ENCODE measurements at places on chromosomes 5 and 9.
A peak's percentile ranks its signal among the peaks of the same experiment; 100 is the strongest.

DNA sequence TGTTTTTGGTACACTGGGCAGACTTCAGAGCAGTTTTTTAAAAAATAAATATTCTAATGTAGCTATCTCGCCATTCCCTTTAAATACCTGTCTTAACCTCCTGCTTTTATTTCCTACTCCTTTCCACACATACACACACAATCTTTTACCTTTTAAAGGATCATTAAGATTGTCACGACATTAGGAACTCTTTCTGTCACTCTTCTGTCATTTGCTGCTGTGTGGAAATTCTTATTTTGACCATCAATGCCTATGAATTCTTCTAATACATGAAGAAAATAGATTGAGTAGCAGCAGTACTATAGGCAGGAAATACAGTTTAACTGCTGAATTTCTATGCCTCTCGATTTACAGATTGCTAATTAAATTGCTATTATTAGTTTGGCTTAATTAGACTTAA is 1.8 kb downstream of the PPP1R2B start:
- no peak for DNase-seq

DNA sequence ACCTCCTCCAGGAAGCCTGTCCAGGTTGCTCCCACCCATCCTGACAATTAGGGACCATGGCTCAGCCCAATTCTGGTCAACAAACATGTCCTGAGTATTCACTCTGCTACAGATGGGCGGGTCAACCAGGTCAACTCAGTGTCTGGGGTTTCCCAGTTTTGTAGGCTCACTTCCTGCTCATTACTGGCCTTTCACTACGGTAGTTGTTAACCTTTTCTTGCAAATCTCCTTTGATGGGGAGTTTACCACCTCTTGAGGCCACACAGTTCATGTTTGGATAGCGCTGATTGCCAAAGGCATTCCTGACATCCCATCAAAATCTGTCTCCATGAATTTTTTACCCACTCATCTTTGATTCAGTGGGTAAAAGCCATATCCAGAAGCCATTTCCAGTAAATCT is 13.8 kb downstream of the TMEM8B start:
- no peak for DNase-seq

DNA sequence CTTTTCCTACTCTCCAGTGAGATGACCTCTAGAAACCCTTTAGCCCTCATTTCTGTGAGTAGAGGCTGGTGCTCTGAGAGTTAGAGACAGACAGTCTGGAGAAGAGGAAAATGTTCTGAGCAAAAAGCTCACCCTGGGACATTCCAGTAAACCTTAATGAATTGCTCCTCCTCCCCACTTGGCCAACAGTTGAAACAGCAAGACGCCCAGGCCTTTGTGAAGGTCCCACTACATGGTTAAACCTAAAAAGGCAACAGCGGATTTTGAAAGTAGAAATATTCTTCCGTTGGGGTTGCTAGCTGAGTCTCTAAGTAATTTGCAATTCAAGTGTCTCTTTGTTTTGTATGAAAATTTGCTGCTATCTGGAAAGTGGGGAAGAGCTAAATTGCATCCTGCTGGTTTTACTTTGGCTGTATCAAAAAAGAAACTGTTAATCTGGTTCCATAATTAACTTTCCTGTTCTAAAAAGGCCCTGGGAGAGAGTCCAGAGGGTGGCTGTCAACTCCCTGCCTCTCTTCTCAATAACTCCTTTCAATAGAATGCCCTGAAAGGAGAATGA is 63.8 kb downstream of the ATP10B start:
- DNase-seq = no peak

DNA sequence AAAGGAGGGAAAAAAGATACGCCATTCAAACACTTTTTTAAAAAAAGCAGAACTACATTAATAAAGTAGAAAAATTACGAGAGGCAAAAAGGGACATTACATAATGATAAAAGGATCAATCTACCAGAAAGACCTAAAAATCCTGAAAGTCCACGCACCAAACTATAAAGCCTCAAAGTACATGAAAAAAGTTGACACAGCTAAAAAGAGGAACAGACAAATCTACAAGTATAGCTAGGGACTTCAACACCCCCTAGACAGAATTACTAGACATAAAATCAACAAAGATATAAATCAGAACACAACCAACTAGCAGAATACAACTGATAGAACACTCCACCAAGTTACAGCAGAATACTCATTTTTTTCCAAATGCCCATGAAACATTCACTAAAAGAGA is 11.1 kb downstream of the CAMSAP1 start:
- DNase-seq = no peak

- DNase-seq = no peak
Measured at GRCh38 chr5:161700065-161700464, 14.5 kb downstream of the GABRA6 start.

- DNase-seq = no peak
Measured at GRCh38 chr9:134699343-134699740, 57.7 kb downstream of the COL5A1 start.

DNA sequence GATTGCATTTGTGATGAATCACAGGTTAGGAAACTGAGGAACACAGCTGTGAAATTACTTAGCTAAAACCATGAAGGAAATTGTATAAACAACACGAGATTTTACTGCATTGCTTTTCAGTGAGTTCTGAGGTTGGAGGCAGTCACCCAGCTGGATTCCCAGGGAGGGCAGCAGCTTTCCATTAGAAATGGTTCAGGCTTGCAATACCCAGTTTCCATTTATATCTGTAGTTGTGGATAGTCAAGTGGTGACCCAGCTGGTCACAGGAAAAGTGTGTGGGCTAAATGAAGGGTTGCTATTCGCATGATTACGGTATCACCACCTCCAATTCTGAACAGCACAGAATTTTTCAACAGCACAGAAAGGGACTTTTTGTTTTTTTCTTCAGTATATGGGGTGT is 34.3 kb upstream of the SPATA31D4 start:
- DNase-seq = no peak

- no peak for DNase-seq
Measured at GRCh38 chr9:4490705-4491625, 697 bp downstream of the SLC1A1 start.

DNA sequence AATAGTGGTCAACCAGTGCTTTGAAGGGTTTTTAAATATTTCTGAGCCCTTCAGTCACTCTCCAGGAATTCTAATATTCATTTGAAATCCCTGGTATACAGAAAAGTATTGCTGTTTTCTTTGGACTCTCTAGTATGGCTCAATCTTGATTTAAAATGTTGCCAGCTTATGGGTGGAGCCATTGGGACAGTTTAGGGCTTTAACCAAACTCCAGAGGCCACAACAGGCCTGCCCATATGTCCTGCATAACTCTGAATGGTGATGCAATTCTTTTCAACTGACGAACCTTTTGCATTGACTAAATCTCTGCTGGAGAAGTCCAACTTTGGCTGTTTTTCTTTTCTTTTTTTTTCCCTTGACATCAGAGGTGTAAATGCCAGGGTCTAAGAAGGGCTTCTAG is 10.3 kb upstream of the ANKHD1 start:
- DNase-seq = no peak

- no peak for DNase-seq
Measured at GRCh38 chr9:37229882-37230482, 109.6 kb downstream of the ZCCHC7 start.

- no peak for DNase-seq
Measured at GRCh38 chr5:73265641-73266040, 92.6 kb downstream of the TMEM174 start.

DNA sequence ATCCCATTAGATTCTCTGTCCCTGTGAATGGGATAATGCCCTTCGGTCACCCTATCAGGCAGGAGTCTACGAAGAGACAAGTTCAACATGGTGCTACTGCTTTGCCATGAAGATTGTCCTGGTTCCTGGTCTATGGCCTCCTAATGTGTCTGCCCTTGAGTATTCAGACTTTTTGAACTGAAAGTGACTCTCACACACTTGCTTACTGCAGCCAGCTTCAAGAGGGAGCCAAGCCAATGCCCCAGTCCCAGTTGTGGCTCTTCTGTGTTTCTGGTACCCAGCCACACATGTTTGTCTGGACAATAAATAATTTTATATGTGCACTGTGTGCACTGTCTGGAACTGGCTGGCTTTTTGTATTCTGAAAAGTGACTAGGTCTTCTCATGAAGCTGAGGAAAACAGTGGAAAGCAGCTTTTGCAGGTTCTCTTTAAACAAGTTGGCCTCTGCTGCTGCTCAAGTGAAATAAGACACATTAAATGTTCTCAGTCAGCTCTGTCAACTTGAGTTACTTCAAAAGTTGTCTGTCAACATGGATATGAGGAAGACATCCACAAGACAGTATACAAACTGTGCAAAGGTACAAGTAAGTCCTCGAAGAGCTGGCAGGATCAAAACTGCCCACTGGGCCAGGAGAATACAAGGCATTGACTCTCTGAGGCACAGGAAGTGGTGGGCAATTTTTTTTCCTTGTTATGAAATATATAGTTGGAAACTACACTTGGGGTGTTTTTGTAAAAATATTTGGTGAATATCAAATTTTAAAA is 60.0 kb downstream of the ZNF608 start:
- no peak for DNase-seq

GRCh38 chr9:81550207-81550583 is 139.2 kb downstream of the TLE1 start:
- no peak for DNase-seq

DNA sequence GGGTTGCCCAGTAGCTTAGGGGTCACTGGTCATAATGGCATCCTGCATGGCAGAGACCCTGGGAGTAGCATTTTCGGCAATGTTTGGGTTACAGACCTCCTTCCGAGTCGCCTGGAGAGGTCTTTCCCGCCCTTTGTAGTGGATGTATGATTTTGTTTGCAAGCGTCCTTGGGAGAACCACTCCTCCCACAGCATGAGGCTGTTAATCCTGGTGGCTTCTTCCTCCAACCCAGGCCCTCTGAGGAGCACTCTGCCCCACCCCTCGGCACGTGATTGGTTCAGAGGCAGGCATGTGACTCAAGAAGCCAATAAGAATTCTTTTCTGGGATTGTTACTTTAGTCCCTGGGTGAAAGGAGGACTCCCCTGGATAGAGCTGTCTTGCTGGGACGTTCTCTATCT is 30.2 kb upstream of the GRHPR start:
- DNase-seq = no peak

GRCh38 chr9:92242260-92243136 is 51.0 kb downstream of the IARS1 start:
- no peak for DNase-seq

GRCh38 chr9:93599571-93600403 is 23.4 kb downstream of the PHF2 start:
- no peak for DNase-seq

DNA sequence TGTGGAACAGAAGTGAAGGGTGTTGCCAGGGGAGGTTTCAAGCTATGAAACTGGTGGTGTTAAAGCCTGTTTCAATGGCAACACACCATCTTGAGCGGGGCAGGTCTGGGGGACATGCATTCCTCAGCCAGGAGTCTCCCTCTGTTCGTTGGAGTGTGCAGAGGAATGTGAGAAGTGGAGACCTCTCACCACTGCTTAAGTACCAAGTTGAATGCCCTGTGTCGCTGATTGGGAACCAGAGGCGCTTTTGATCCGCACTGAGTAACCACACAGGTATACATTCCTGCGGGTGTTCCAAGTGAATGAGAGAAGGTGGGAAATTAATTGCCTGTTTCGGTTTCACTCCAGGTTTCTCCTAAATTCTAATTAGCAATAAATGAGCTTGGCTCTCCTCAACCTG is 99.4 kb downstream of the LIX1 start:
- no peak for DNase-seq

GRCh38 chr9:122372856-122373845 is 2.3 kb downstream of the PTGS1 start:
- DNase-seq = no peak

GRCh38 chr5:76473661-76474060 is 70.6 kb downstream of the IQGAP2 start:
- peak; percentile 13 for DNase-seq

DNA sequence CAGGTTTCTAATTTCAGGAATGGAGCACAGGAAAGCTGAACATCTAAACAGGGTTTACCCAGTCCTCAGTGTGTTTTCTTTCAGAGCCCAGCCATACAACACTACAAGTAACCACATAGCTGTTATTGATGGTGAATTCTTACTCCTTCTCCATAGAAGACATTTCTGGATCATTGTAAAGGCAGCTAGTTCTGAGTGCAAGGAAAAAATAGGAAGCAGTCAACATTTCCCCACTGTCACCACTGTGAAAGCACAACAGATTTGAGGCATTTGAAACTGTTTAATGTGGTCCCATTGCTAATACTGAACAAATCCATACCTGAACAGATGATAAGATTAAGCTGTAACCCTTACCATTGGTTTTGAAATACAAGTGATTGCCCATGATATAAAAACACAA is 145.0 kb upstream of the PCA3 start:
- no peak for DNase-seq

DNA sequence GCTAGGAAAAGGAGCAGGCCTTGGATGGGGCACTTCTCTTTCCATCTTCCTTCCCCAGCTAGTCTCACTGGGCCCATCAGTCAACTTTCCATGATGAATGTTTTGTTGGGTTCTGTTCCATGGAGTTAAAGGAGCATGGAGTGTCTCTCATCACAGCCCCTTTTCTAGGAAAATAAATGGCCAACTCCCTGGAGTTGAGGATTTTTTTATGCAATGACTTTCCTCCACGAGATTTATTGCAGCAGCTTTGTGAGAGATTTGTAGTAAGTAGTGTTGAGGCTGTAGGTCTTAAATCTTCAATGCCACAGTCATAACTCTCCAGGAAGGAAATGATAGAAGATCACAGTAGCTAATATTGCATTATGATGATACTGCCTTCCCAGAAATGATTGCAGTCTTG is 45.6 kb upstream of the SLC44A1 start:
- DNase-seq = no peak

DNA sequence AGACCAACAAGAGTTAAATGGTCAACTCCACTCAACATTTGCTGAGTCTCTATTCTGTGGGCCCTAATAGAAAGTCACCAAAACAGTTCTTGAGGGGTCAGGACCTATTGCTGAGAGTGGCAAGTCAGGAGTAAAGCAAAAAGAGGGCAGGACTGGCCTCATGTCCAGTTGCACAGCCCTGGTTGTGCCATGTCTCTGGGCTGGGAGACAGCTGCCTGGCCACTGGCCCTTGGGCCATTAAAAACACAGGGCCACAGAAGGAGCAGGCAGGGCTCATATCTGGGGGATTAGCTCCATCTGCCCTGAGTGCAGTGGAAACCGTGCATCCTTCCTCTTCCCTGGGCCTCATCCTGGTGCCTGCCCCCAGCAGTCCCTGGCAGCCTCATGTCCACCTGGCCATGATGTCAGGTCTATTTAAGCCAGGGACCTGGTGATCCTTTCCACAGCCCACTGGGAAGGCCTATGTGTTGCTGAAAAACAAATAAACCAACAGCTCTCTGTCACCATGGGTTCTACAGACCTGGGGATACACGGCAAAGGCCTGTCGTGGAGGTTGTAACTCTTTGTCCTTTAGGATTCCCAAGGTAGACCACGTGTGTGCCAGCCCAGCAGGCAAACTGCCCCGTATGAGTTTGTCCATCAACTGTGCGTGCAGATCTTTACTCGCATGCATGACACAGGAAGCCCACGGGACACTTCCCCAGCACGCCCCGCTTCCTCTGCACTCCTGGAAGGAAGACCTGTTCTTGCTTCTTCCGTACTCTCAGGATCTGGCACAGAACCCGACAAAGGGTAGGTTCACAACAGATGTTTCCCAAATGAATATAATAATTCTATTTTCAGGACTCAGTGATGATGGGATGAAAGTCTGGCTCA is 148.8 kb downstream of the MTX3 start:
- no peak for DNase-seq
